ENCODE measurements at places on chromosomes 13 and 19.

GRCh38 chr13:46304546-46304945 lies 82.5 kb downstream of the RUBCNL start:
- no peak for DNase-seq

GRCh38 chr13:34587576-34587975 lies 354.5 kb upstream of the NBEA start:
- peak; percentile 47 for DNase-seq

GRCh38 chr13:44648392-44649103 lies 72.4 kb upstream of the TSC22D1 start:
- peak; percentile 16 for DNase-seq

DNA sequence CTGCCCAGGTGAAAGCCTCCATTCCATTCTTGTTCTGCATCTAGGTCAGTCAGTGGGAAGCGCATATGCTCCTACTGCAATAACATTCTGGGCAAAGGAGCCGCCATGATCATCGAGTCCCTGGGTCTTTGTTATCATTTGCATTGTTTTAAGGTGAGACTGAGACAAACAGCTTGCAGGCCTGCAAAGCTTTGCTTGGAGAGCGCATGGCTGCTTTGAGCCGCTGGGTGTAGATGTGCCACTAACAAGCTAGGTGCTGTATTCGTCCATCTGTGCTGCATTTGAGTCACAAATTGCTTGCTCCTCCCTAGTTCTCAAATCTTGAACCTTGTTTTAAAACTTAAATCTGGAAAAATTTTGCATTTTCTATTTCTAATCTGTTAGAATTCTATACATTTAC lies 219.1 kb downstream of the LMO7 start:
- no peak for DNase-seq

- DNase-seq, result no peak
Measured at GRCh38 chr19:32708457-32708856, 11.1 kb upstream of the TDRD12 start.

GRCh38 chr13:80177327-80177726 lies 163.6 kb downstream of the SPRY2 start:
- no peak for DNase-seq

DNA sequence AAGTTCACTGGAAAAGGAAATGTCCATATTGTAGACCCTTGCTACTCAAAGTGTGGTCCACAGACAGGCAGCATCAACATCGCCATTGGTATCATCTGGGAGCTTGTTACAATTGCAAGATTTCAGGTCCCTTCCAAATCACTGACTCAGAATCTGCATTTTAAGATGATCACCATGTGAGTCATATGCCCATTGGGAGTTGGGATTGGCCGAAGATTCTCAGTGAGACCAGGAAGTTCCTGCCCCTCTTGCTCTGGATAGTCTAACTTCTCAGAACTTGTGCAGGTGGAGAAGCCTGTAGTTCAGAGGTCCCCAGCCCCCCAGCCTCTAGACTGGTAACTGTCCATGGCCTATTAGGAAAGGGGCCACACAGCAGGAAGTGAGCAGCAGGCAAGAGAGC lies 48.9 kb upstream of the URAD start:
- peak; percentile 36 for DNase-seq

GRCh38 chr13:21055016-21055415 lies 6.4 kb downstream of the LATS2 start:
- no peak for DNase-seq

DNA sequence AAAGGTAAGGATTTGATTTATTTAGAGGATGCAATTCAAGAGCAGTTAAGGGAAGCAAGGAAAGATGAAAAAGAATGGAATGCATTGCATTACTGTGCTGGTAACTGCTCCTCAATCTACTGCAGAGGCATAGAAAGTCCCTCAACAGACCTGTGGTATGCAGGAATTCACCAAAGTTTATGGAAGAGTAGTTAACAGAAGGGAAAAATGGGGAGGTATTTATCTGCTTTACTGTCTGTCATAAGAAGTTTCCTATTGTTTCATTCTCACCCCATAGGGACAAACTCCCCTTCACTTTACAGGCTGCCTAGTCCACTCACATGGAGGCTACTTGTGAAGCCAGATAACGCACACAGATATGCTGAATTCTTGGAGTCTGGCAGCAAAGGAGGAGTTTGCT lies 354.9 kb upstream of the SPRY2 start:
- no peak for DNase-seq

GRCh38 chr19:1471515-1472160 lies 7.4 kb downstream of the C19orf25 start:
- peak; percentile 36 for DNase-seq

- DNase-seq, result no peak
Measured at GRCh38 chr13:50839828-50840227, 3.7 kb downstream of the DLEU7 start.

DNA sequence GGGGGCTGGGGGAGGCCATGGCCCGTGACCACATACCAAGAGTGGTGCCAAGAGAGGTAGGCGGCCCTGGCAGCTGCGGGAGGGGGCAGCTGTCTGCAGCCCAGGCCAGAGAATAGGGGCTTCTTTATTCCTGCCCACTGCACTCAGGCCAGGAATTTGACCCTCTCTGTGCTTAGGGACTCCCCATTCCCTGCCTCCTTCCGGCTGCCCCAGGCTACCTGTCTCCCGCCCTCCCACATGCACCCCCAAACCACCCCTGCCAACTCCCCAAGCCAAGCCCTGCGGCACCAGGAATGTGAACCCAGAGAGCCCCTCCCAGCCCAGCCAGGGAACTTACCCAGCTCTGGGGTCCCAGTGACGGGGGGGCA lies 687 bp downstream of the PLEKHA4 start:
- no peak for DNase-seq

DNA sequence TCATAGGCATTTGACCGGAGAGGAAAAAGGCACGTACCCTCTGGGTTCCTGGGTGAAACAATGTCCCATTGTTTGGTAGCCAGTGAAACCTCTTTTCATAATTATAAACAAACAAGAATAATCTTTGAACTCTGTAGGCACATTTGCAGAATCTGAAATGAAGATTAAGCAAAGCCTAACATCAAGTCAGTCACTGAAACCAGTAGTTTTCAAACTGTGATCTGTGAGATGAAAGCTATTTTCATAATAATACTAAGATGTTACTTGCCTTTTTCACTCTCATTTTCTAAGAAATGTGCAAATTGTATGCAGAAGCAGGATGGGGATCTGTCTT lies 105.4 kb downstream of the WDFY2 start:
- no peak for DNase-seq

All from KBM-7 (cell line).